ENCODE measurements at places on chromosomes 1 and 21. TPM values are rescaled to one million over a fixed set of nuclear protein-coding genes. Genes with fewer than 3 reads are reported as not detected.

DNA sequence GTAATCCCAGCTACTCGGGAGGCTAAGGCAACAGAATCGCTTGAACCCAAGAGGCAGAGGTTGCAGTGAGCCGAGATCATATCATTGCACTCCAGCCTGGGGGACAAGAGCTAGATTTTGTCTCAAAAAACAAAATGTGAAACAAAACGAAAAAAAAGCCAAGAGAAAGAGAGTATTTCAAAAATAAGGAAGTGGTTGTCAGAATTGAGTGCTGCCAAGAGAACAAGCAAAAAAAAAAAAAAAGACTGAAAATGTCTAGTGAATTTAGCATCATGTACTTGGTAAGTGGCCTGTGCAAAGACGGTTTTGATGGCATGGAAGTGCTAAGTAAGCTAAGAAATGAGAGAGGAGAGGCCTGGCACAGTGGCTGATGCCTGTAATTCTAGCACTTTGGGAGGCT lies 14.3 kb downstream of the KPNA6 start:
- DNase-seq = no peak
- H3K27ac ChIP-seq = no peak overlapping the region
- no peak overlapping the region for H3K4me3 ChIP-seq
- no peaks in the 10 kb centered on the region for H3K36me3 ChIP-seq

DNA sequence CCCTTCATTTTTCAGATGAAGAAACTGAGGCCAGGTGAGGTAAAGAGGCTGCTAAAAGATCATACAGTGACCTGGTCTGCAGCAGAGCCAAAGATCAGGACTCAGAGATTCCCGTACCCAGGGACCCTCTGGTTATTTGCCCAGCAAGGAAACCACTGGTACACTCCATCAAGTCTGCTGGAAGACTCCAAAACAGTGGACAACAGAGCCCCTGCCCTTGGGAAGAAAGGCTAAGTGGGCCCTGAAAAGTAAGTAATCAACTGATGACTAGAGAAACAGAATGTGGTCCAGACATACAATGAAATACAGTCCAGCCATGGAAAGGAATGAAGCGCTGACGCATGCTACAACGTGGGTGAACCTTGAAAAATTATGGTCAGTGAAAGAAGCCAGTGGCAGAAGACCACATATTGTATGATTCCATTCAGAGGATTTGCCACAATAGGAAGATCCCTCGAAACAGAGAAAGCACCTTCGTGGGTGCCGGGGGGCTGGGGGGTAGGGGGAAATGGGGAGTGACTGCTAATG lies 106.4 kb downstream of the ETS2 start:
- H3K4me1 ChIP-seq = peaks cover 49% of the 10 kb centered on the region
- peak overlapping the region; percentile 82 for H3K27ac ChIP-seq
- H3K27me3 ChIP-seq = no peaks in the 10 kb centered on the region

- H3K27me3 ChIP-seq = no peaks in the 10 kb centered on the region
- no peak for DNase-seq
These were observed 180.0 kb downstream of the TTLL7 start for GRCh38 chr1:83818916-83819315.

DNA sequence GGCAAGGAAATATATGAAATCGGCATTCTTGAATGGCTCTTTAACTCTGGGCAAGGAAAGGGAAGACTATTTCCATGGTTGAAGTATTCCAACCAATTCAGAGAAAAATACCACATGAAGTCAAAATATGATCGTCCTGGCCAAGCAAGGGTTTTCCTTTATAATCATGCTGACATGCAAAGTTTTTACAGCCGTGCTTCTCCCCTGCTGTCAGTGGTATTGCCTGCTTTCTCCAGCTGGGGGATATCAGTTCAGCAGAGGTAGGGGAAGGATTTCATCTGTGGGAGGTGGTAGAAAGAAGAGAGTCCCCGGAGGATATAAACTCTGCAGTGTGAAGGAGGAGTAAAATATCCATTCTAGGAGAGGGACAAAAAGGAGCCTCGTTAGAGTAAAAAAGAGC lies 322.8 kb downstream of the PAPPA2 start:
- H3K4me1 ChIP-seq = no peaks in the 10 kb centered on the region
- H3K4me3 ChIP-seq = no peak overlapping the region
- no peaks in the 10 kb centered on the region for H3K36me3 ChIP-seq

- no peaks in the 10 kb centered on the region for H3K36me3 ChIP-seq
- H3K4me3 ChIP-seq = no peak overlapping the region
- DNase-seq = no peak
- peak overlapping the region; percentile 80 for H3K27ac ChIP-seq
These were observed 17.2 kb upstream of the POFUT2 start for GRCh38 chr21:45304945-45305344.

- DNase-seq = peak; percentile 64
- H3K4me1 ChIP-seq = no peaks in the 10 kb centered on the region
- H3K36me3 ChIP-seq = no peaks in the 10 kb centered on the region
- no peak overlapping the region for H3K4me3 ChIP-seq
- no peaks in the 10 kb centered on the region for H3K27me3 ChIP-seq
These were observed 3.6 kb upstream of the HORMAD1 start for GRCh38 chr1:150724336-150724735.

DNA sequence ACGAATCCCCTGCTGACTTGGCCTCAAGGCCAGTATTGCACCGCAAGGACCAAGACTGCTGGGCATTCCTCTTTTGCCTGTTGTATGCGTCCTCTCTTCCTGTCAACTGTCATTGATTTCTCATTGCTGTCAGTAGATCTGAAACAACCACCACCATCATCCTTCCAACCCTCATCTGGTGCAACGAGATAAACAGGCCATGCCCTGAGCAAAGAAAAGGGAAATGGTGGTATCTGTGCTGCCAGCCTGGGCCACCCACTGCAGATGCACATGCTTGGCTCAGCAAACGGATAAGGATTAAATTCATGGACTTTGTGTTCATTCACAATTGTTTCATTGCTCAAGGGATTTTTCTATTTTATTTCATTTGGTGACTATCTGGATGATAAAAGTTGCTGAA lies 13.6 kb downstream of the OXCT2 start:
- H3K4me1 ChIP-seq = peaks cover 32% of the 10 kb centered on the region
- no peaks in the 10 kb centered on the region for H3K27me3 ChIP-seq
- no peak for DNase-seq
- peaks cover 49% of the 10 kb centered on the region for H3K36me3 ChIP-seq

DNA sequence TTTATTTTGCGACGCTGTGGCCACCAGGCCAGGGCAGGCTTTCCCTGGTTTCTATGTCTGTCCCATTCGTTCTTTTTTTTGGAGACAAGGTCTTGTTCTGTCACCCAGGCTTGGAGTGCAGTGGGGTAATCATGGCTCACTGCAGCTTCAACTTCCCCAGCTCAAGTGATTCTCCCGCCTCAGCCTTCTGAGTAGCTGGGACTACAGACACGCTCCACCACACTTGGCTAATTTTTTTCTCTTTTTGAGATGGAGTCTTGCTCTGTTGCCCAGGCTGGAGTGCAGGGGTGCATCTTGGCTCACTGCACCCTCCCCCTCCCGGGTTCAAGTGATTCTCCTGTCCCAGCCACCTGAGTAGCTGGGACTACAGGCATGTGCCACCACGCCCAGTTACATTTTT lies 43.4 kb upstream of the WNT4 start:
- H3K36me3 ChIP-seq = no peaks in the 10 kb centered on the region
- no peak for DNase-seq
- no peak overlapping the region for H3K4me3 ChIP-seq
- peaks cover 81% of the 10 kb centered on the region for H3K27me3 ChIP-seq
- no peaks in the 10 kb centered on the region for H3K4me1 ChIP-seq

DNA sequence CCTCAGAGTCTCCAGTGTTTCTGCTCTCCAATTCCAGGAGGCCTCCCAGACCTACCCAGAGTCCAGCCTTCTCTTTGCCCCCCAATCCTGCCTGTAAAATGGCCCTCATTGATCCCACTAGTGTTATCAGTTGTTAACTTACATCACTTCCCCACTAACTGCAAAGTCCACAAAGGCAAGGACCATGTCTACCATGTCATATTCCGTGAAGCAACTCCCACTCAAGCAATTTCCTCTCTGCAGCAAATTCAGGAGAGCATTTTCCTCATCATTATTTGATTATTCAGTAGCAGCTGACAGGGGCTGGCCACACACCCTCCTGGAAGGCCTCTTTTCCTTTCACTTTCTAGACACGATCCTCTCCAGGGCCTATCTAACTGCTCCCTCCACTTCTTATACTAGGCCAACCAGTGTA lies 153.5 kb downstream of the RERE start:
- no peak overlapping the region for H3K4me3 ChIP-seq
- no peak for DNase-seq
- no peaks in the 10 kb centered on the region for H3K36me3 ChIP-seq
- peak overlapping the region; percentile 17 for H3K27ac ChIP-seq
- peaks cover 95% of the 10 kb centered on the region for H3K4me1 ChIP-seq

GRCh38 chr21:43768868-43769167 lies 7.3 kb downstream of the CSTB start:
- H3K36me3 ChIP-seq = peaks cover 19% of the 10 kb centered on the region
- H3K27me3 ChIP-seq = no peaks in the 10 kb centered on the region
- no peak overlapping the region for H3K27ac ChIP-seq
- H3K4me1 ChIP-seq = peaks cover 24% of the 10 kb centered on the region
- no peak overlapping the region for H3K4me3 ChIP-seq

DNA sequence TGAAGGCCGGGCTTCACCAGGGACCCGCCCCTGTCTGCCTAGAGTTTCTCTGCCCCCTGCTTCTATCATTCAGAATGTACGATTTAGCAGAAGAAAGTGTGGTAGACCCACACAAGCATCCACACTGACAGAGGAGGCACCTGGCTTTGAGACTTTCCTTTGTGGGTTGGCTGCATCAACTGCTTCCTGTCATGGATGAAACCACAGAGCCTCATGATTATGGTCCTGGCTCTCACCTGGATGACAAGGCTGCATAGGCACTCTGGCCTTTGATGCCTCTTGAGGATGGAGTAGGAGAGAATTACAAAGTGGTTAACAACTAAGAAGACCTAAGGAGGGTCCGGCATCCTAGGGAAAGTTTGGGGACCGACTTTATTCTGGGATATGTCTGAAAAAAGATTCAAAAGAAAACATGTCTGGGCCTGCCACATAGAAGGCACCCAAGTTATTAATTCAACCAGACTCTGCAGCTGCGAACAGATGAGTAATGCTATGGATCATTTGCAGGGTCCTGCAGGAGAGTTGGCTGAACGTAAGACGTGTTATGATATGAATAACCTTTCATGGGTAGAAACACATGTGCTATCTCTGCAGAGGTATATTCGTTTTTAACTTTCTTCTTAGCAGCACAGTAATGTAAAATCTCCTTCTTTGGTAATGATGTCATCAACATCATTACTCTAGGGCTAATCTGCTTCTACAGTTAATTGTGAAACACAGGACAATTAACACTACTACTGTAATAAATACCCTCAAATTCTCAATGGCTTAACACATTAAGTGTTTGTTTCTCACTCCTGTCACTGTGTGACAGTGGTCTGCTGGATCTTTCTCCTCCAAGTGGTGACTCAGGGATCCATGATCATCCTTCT lies 136.2 kb downstream of the SLC35F3 start:
- DNase-seq = no peak
- H3K27ac ChIP-seq = no peak overlapping the region
- H3K27me3 ChIP-seq = no peaks in the 10 kb centered on the region
- no peaks in the 10 kb centered on the region for H3K36me3 ChIP-seq
- H3K4me1 ChIP-seq = no peaks in the 10 kb centered on the region
- H3K4me3 ChIP-seq = no peak overlapping the region

The PPM1J gene
- total RNA-seq = 3.6 TPM

The FGR gene
- 13.0 TPM for total RNA-seq

The LRRC71 gene
- not detected for total RNA-seq

The BEND5 gene
- total RNA-seq = 3.7 TPM

Data from esophagus muscularis mucosa (tissue), 4 donors.